ENCODE measurements at places on chromosomes 6 and 20.

DNA sequence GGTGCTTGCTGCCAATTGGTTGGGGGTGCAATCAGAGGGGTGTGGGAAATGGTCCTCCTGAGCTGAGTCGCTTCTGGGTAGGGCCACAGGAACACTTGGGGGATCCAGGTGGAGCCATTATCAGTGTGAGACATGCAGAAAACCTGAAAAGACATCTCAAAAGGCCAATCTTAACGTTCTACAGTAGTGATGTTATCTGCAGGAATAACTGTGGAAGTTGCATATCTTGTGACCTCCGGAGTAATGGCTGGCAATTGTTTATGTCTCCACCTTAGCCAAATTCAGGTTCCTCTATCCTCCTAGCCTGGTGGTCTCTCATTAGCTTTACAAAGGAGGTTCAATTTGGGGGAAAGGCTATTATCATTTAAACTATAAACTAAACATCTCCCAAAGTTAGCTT, 114.8 kb upstream of the SNX9 start:
- no peak for DNase-seq

GRCh38 chr6:73648166-73648565, 5.6 kb downstream of the SLC17A5 start:
- no peak for DNase-seq

DNA sequence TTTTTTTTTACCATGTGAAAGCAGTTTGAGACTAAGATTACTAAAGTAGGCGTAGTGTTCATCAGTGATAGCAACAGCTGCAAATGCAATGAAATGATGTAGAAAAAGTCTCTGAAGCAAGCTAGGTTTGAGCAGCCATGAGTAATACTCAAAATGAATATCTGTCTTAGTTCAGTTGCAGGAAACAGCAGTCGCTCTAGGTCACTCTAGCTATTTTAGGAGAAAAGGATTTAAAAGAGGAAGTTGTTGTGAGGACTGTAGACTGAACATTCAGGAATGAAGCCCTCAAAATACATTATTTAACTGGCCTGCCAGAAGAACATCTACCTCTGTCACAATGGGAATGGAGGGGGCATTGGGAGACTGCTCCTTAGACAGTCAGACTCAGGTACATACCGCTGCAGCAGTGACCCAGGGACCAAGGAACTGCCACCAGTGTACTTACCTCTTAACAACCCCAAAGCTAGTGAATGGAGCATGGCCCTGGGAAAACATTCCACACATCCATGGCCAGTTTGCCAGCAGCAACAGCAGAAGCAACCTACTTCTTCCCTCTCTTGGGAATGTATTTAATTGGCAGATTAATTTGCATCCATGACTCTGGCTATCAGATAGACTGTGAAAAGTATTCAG, 243.0 kb upstream of the KHDRBS2 start:
- no peak for DNase-seq

DNA sequence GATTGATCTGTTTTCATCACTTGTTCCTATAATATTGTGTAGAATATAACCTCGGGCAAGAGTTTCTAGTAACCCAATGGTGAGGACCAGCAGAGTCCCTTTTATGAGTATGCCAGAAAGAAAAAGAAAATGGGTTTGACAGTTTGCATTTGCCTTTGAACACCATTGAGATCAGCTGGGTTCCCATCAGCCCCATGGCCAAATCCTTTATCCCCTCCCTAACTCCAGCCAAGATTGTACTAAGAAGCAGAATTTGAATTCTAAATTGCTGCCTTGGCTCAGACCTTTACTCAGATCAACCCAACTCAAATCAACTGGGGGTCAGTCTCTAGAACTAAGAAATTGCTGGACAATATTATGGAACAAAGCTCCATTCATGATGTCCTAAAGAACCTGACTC, 187.4 kb downstream of the TBC1D7 start:
- no peak for DNase-seq

- no peak for DNase-seq
Observed at GRCh38 chr6:130787726-130788500, 39.3 kb upstream of the SMLR1 start.

DNA sequence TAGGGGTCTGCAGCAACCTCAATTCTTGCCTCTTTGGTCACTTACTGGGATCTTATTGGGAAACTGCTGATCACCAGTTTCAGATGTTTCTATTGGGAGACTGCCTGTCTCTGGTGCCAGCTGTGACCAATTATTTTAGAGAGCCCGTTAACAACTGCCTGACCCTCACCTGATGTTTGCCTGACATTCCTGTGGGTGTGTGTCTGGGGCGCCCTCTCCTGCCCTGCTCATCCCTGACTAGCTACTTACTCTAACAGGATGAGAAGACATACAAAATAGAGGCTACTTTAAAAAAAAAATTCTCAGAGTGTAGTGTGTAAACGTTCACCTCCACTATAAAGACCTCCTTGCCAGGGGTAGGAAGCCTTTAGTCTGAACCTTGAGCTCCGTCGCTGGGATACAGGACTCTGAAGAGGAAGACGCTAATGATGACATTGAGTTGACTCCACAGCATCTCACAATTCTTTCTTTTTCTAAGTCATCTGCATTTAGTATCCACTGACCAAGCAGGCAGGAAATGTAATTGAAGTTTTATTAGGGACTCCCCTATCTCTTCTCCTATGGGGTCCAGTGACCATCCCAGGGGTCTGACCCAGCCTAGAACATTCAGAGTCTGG, 54.6 kb upstream of the DDR1 start:
- DNase-seq: no peak

DNA sequence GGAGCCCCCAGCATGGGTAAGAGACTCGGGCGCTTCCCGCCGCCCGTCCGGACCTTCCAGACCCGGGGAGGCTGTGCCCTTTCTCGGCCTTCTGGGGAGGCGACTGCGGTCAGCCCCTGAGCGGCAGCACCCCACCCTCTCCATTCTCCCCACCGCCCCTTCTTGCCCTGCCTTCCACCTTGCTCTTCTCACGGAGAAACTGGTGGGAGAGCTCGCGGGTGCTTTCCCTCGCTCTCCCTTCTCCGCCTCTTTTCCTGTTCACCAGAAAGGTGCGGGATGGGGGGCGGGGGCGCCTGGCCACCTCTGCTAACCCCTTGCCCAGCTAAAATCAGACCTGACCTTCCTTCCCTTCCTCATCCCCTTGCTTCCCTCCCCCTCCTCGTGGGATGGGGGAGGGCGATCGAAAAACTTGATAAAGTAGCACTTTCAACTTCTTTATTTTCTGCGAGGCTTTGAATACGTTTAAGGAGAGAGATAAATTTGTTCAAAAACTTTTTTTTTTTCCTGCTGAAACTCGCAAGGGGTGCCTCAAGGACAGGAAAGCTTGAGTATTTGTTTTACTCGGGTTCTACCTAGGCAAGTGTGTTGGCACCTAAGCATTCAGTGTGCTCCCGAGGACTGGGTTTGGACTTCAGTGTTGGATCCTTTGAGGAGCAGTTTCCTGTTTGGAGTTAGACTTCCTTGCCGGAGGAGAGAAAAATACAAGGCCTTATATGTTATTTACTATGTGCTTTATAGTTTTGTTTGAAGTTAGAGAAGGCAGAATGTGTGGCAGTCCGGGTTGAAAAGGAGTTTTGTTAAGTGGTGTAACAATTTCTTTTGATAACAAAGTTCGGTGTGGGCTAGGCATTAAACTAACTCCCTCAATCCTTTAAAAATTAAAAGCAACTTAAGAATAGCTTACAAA, 897 bp downstream of the CD2AP start:
- DNase-seq: no peak

GRCh38 chr20:48422242-48422960, 405.4 kb downstream of the PREX1 start:
- no peak for DNase-seq

- no peak for DNase-seq
Observed at GRCh38 chr20:58963060-58963584, 17.9 kb upstream of the NELFCD start.

GRCh38 chr6:33104887-33105286, 29.1 kb downstream of the HLA-DPB1 start:
- no peak for DNase-seq

- DNase-seq: no peak
Observed at GRCh38 chr6:48150701-48151100, 39.7 kb upstream of the PTCHD4 start.

DNA sequence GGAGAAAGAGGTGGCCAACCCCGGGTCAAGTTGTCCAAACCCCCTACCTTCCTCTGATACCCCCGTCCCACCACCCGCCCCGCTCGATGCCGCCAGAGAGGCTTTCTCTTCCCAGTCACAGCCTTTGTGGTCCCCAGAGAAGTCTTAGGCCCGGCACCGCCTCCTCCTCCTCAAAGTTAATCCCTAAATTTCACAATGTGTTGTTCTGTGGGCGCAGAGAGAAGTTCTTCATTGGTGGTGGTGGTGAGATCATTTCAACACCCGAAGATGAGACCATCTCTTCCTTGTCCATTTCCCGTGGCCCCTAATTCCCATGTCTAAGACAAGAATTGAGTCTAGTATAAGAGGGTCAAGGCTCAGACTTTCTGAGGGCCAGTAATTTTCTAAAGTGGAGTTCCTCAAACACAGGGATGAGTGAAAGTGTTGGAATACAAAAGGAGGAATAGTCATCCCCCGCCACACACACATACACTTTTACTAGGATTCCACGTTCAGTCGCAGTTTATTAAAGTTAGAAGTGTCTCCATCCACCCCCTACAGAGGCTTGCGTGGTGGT, 10.4 kb downstream of the TRIM31 start:
- DNase-seq: no peak

GRCh38 chr6:155330922-155331321, 16.6 kb upstream of the TFB1M start:
- no peak for DNase-seq

GRCh38 chr6:156988276-156989158, 211.3 kb downstream of the ARID1B start:
- no peak for DNase-seq

GRCh38 chr6:125802943-125803377, 12.2 kb downstream of the NCOA7 start:
- no peak for DNase-seq

- no peak for DNase-seq
Observed at GRCh38 chr6:113287396-113287795, 569.7 kb upstream of the MARCKS start.

GRCh38 chr20:46767127-46767761, 57.8 kb downstream of the SLC2A10 start:
- DNase-seq: no peak

DNA sequence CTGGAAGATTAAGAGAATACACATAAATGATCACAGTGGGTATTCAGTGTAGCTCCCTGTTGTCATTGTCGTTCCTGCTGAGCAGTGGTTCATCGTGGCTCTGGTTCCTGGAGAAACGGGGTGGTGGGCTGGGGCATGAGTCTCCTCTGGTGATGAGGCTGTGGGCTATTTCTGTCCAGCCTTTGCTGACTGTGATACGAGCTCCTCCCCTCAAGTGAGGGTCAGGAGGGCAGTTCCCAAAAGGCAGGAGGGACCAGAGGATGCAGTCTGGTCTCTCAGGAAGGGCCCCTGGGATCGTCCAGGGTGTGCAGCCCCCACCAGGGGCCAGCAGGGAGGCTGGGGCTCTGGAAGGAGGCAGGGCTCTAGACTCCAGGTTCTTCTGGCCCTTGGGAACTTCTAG, 31.1 kb upstream of the DLGAP4 start:
- no peak for DNase-seq

DNA sequence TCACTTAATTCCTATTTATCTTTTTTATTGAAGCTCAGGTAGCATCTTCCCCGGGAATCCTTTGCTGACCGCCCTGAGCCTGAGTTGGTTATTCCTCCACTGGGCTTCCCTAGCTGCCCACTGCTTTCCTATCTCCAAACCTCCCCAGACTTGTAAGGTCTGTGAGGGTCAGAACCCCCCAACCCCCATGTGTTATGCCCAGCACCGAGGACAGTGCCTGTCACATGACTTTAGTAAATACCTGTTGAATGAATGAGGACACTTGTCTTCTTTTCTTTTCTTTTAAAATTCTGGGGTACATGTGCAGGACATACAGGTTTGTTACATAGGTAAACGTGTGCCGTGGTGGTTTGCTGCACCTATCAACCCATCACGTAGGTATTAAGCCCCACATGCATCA, 105.9 kb downstream of the UST start:
- DNase-seq: no peak

DNA sequence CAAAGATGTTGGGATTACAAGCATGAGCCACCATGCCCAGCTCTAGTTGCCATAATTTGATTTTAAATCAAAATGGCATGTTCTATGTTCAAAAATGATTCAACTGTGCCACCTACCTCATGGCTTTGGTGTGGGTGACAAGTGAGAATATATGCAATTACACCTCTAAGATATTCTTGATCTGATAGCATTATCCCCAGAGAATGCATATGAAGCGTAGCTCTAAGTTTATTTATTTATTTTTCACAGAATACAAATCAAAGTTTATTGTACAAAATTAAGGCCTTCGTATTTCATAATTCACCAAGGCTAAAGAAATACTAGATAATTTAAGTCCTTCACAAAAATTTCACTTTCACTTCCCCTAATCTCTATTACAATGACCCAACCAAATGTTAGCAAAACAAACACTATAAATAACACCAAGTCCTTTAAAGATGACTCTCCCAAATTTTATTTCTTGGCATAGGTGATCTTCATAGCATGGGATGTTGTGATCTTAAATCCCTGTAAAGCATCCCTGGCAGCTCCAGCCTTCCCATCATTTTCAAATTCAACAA, 205.9 kb upstream of the TAB2 start:
- DNase-seq: no peak

DNA sequence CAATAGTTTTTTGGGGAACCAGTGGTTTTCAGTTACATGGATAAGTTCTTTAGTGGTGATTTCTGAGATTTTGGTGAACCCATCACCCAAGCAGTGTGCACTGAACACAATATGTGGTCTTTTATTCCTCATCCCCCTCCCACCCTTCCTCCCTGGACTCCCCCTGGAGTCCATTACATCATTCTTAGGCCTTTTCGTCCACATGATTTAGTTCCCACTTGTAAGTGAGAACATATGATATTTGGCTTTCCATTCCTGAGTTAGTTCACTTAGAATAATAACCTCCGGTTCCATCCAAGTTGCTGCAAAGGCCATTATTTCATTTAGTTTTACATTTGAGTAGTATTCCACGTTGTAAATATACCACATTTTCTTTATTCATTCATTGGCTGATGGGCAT, 28.3 kb downstream of the RPP40 start:
- no peak for DNase-seq

- no peak for DNase-seq
Observed at GRCh38 chr6:137651178-137651577, 157.0 kb upstream of the OLIG3 start.

GRCh38 chr6:40852779-40853373, 186.1 kb downstream of the UNC5CL start:
- DNase-seq: no peak

GRCh38 chr6:140581601-140582000, 1207.2 kb upstream of the CITED2 start:
- no peak for DNase-seq

GRCh38 chr6:69337311-69337710, 459.5 kb downstream of the LMBRD1 start:
- no peak for DNase-seq

DNA sequence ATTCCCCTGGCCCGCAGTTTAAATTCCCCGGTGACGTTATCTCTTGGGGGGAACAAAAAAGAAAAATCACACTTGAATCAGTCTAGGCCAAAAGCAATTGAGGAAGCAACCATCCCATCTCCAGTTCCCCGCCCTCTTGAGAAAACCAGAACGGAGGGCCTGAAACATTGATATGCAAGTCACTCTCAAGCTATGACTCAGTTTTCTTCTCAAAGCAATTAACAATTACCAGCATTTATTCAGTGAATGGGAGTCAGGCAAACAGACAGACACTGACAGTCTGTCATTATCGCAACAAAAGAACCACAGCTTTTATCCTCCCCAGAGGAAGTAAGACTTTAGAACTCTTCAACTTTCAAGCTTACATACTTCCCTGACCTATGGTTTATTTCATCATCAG, 100.9 kb downstream of the OPRM1 start:
- no peak for DNase-seq

Measured in activated T-cell treated with anti-CD3 and anti-CD28 coated beads, Interleukin-2, amount 50 U/mL, for 4 hours (primary cell).